Epithelial cell of proximal tubule (primary cell): ENCODE measurements at places on chromosomes 2 and 18. TPM values are rescaled to one million over a fixed set of nuclear protein-coding genes. Genes with fewer than 3 reads are reported as not detected.

The GALNT13 gene
- 0.52 and 1.3 TPM in 2 replicates for total RNA-seq

The SOWAHC gene
- total RNA-seq: 9.2 and 22.5 TPM in 2 replicates

The ZNF532 gene
- total RNA-seq: 35.0 and 70.2 TPM in 2 replicates

The HOXD13 gene
- total RNA-seq: not detected in 2 replicates

The PARD3B gene
- total RNA-seq: 0.94 and 3.6 TPM in 2 replicates

The IL36B gene
- total RNA-seq: not detected in 2 replicates

The ACKR3 gene
- not detected in 2 replicates for total RNA-seq

The CPO gene
- not detected in 2 replicates for total RNA-seq

The ZNF519 gene
- total RNA-seq: 7.7 and 9.5 TPM in 2 replicates

The SELENOI gene
- 19.3 and 27.1 TPM in 2 replicates for total RNA-seq

The CIB4 gene
- not detected in 2 replicates for total RNA-seq

The FHOD3 gene
- total RNA-seq: 27.3 and 28.4 TPM in 2 replicates

The ST3GAL5 gene
- 3.8 and 8.7 TPM in 2 replicates for total RNA-seq

The KCNIP3 gene
- 3.9 and 10.4 TPM in 2 replicates for total RNA-seq

The ITPRIPL1 gene
- total RNA-seq: 7.7 and 10.3 TPM in 2 replicates

The CCDC85A gene
- total RNA-seq: 0.07 and 0.17 TPM in 2 replicates

The SP110 gene
- total RNA-seq: 10.1 and 11.7 TPM in 2 replicates

The HADHA gene
- total RNA-seq: 89.0 and 105 TPM in 2 replicates

The C1GALT1C1L gene
- total RNA-seq: 0.29 and 1.1 TPM in 2 replicates

The SERPINB10 gene
- 0.98 TPM in 1 of 2 replicates, not detected in the other for total RNA-seq

The NMUR1 gene
- not detected in 2 replicates for total RNA-seq

The LCT gene
- total RNA-seq: not detected in 2 replicates

The C1QL2 gene
- total RNA-seq: not detected in 2 replicates

The SFXN5 gene
- 8.4 and 9.4 TPM in 2 replicates for total RNA-seq

The KLHL29 gene
- 7.7 and 12.0 TPM in 2 replicates for total RNA-seq

The LRP2 gene
- total RNA-seq: 0.17 TPM in 1 of 2 replicates, not detected in the other

The REG3G gene
- not detected in 2 replicates for total RNA-seq

The ALPI gene
- not detected in 2 replicates for total RNA-seq

The TSPYL6 gene
- not detected in 2 replicates for total RNA-seq

The RTP5 gene
- not detected in 2 replicates for total RNA-seq

The CFAP65 gene
- total RNA-seq: 1.1 TPM in 1 of 2 replicates, not detected in the other

The TM4SF20 gene
- not detected in 2 replicates for total RNA-seq

The TMEM247 gene
- total RNA-seq: not detected in 2 replicates

The KLF7 gene
- 14.6 and 22.2 TPM in 2 replicates for total RNA-seq

The MYOM1 gene
- 0.12 and 0.14 TPM in 2 replicates for total RNA-seq

The KLHL41 gene
- 0.07 TPM in 1 of 2 replicates, not detected in the other for total RNA-seq

The SGO2 gene
- 26.0 and 29.4 TPM in 2 replicates for total RNA-seq

The ARHGAP15 gene
- total RNA-seq: not detected in 2 replicates

The CCDC150 gene
- 5.7 and 12.5 TPM in 2 replicates for total RNA-seq
